ENCODE measurements at places on chromosomes 11 and 22. TPM values are rescaled to one million over a fixed set of nuclear protein-coding genes. Genes with fewer than 3 reads are reported as not detected.

Gene CABP2
- not detected for total RNA-seq

Gene SPON1
- 30.1 TPM for total RNA-seq

Gene TRIM6
- 2.2 TPM for total RNA-seq

Gene DRICH1
- 1.0 TPM for total RNA-seq

Gene POU2AF3
- total RNA-seq, result 1.6 TPM

Gene HIC2
- total RNA-seq, result 3.3 TPM

Gene EXPH5
- total RNA-seq, result 8.8 TPM

Gene OR51E2
- not detected for total RNA-seq

Gene TTC9C
- total RNA-seq, result 19.2 TPM

Gene SCGB1D4
- not detected for total RNA-seq

Gene RBX1
- 30.4 TPM for total RNA-seq

Gene LARGE1
- total RNA-seq, result 23.6 TPM

Gene APOBEC3G
- 14.1 TPM for total RNA-seq

Gene ATP5MG
- total RNA-seq, result 56.0 TPM

Gene MFNG
- total RNA-seq, result 9.4 TPM

Gene TMEM151A
- total RNA-seq, result 1.6 TPM

Gene C11orf86
- total RNA-seq, result not detected

Gene KRTAP5-11
- not detected for total RNA-seq

Gene OR52I2
- total RNA-seq, result not detected

Gene CSRP3
- not detected for total RNA-seq

Gene SMTNL1
- total RNA-seq, result not detected

Gene CARD18
- not detected for total RNA-seq

Gene CTSW
- 4.0 TPM for total RNA-seq

Gene CKAP5
- 41.4 TPM for total RNA-seq

Gene DMC1
- total RNA-seq, result 3.3 TPM

Gene SEC14L6
- total RNA-seq, result not detected

Gene CLDN5
- 65.0 TPM for total RNA-seq

Gene VSIG2
- not detected for total RNA-seq

Gene OAF
- total RNA-seq, result 33.3 TPM

Gene UBTFL1
- total RNA-seq, result not detected

Gene HEPACAM
- 6.1 TPM for total RNA-seq

Gene OR51B2
- total RNA-seq, result not detected

Gene PGA5
- total RNA-seq, result 2.1 TPM

Gene AASDHPPT
- 28.6 TPM for total RNA-seq

Gene LRRC51
- 17.1 TPM for total RNA-seq

Gene OR4A16
- total RNA-seq, result not detected

Gene ZP1
- total RNA-seq, result not detected

Gene PANX1
- total RNA-seq, result 16.7 TPM

Gene ART1
- total RNA-seq, result not detected

Gene APOBEC3H
- total RNA-seq, result not detected

Gene ALDH3B1
- 9.8 TPM for total RNA-seq

Gene KCNK4
- total RNA-seq, result 2.3 TPM

Gene APOL6
- 25.6 TPM for total RNA-seq

Gene F2
- not detected for total RNA-seq

Gene APOBEC3B
- not detected for total RNA-seq

Gene CREB3L1
- total RNA-seq, result 5.1 TPM

Gene BIK
- total RNA-seq, result 25.0 TPM
